Effector memory CD8-positive, alpha-beta T cell (primary cell): ENCODE measurements at places on chromosomes 5 and 9.

DNA sequence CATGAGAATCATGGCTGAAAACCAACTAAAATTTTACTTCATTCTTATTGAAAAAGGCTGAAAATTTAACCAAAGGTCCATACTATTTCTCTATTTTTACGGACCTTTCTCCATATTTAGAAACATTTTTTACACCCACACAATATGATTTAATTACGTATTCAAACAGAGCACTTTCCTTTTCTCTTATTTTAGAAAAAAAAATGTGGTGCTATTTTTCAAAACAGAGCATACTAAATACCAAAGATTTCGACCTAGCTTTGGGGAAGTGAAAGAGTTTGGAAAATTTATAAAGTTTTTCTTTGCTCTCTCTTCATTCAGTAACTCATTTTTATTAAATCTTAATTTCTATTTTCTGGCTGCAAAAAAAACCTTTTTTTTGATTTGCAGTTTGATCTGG is 38.1 kb downstream of the RNF145 start:
- no peak for DNase-seq

- DNase-seq: no peak
Measured at GRCh38 chr9:107218829-107219485, 64.1 kb upstream of the RAD23B start.

DNA sequence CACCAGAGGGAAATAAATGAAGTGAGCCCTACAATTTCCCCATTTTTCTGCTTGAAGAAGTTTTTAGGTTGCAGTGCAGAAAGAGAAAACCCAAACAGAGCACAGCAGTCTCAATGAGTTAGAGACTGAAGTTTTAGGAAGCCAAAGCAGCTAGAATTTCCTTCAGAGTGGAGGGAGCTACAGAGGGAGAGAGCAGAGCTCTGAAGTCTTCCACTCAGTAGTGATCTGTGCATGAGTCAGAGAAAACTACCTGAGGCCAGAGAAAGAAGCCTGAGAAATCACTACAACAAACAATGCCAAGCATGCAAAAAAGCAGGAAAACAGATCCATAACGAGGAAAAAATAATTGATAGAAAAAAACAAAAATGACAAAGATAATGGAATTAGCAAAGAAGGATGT is 17.9 kb upstream of the NDUFB6 start:
- no peak for DNase-seq

DNA sequence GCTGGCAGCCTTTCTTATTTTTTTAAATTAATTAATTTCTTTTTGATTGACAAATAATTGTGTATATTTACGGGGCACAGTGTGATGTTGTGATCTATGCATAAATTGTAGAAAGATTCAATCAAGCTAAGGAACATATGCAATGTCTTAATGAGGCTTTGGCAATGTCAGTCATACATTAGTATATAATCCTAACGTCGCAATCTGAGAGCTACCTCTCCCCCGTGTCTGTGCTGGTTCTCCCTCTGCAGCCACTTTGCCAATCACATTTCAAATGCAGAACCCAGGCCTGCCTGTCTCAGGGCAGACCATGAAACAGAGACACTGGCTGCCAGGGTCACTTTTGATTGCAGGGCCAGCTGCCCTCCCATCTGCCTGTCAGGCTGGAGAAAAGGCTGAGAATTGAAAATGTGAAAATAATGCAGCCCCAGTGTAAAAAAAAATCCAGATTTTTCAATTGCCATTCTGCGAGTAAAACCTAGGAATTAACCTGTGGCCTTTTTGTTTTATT is 56.3 kb downstream of the SLC24A2 start:
- no peak for DNase-seq

- DNase-seq: no peak
Measured at GRCh38 chr5:66198837-66199236, 54.7 kb downstream of the SREK1 start.

GRCh38 chr5:2009986-2010914 is 127.5 kb upstream of the IRX4 start:
- no peak for DNase-seq

DNA sequence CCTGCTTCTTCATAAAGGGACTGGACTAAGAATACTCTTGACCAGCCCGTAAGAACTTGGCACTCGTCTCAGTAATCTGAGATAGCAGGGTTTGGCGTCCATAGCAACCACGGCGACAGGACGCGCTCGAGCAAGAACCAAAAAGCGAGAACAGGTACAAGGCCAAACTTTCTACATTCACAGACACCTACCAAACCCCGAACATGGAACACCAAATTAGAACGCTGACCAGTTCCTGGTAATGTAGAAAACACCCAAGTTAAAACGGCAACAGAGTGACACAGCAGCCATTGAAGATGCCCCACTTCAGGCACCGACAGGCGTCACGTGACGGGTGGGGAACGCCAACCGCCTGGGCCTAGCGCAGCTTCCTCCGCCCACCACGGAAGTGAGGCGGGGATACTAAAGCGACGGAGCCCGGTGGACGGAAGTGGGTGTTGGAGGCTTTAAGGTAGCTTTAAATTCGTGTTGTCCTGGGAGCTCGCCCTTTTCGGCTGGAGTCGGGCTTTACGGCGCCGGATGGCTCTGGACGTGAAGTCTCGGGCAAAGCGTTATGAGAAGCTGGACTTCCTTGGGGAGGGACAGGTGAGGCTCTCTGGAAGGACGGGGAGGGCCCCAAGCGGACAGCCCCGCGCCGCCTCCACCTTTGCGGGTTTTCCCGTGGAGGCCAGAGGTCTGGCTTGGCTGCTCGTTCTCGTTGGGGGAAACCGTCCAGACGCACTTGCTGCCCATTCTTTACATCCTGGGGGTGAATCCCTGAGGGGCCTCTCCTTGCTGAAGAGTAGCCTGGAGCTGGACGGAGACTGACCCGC is at the start of gene CDK7:
CDK7 (plus strand) TSS at position 430 of the 812 bp plus-strand sequence; CDS start at position 520, 90 bp downstream.
- DNase-seq: peak; percentile 89

DNA sequence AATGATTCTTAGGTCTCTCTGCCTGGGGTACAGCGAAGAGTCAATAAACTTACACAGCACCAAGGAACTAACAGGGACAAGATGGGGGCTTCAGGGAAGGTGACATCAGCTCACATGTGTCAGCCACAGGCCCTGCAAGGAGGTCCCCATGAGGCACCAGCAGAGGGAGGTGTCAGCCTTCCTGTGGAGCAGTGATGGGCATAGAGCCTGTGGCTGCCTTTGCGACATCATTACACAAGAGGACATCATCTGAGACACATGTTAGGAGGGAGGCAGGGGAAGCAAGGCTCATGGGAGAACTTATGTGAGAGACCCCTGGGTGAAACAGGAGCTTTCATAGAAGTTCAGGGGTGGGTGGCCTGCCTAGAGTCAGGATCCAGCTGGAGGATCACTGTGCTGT is 389.6 kb downstream of the SEMA5A start:
- DNase-seq: no peak

DNA sequence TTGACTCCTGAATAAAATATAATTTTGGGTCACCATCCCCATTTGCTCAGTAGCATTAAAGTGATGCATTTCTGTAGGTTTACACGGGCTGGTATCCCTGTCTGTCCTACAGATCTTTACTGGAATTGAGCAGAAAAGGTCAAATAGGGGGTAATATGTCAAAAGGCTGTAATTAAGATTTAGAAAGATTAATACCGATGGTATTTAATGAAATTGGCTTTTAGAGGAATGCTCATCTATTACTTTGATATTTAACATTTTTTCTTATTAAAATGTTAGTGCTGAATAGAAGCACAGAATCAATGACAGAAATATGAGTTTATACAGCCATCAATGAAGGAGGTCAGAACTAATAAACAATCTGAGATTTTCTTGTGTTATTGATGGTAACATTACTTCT is 1762.2 kb upstream of the WWC1 start:
- DNase-seq: no peak

DNA sequence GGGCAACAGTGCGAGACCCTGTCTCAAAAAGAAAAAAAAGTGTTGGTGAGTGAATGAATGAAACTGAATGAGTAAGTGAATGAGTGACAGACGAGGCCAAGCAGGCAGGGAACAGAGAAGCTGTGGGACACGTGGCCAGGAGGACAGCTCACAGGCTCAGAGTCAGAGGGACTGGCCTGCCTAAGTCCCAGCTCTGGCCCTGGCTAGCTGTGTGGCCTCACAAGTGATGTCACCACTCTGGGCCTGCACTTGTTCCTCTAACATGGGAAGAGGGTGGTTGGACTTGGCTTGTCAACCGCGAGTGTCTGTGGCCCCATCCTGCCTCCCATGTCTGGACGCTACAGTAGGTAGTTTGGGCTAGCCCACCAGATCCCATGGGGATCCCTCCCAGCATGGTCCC is 4.7 kb upstream of the PLPP7 start:
- no peak for DNase-seq

DNA sequence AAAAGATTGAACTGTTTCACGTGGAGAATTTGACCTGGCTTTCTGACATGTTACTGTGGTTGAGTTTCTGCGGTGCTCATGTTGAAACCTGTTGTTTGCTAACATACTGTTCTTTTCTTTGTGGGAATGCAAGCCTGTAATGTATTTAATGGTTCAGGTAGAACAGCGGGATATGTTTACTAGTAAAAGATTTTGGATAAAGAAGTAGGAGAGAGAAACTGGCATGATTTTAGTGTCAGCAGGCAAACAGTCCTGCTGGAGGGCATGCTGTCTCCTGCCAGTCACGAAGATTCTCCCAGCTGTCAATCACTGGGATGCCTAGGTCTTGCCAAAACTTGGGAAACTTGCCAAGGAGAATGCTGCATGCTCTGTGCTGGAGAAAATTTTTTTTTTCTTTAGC is 263.5 kb downstream of the TAF11L14 start:
- no peak for DNase-seq

- DNase-seq: no peak
Measured at GRCh38 chr9:99368341-99369326, 146.6 kb downstream of the SEC61B start.

DNA sequence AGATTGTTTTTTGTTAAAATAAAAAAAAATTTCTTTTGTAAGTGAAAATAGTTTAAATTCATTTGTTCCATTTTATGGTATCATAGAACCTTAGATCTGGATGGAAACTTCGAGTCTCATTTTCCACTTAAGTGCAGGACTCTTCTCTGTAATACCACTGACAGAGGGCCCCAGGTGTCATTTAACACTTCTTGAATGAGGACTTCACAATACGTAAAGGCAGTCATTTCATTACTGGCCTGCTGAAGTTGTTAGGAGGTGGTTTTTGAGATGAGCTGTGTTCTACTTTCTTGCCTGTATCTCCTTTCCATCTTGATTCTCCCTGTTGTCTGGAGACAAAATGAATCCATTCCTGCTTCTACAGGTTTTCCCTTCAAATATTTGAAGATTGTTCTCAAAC is 455.3 kb downstream of the DMRT2 start:
- DNase-seq: no peak

- DNase-seq: no peak
Measured at GRCh38 chr9:14027116-14027800, 286.7 kb downstream of the NFIB start.

GRCh38 chr5:123122273-123122672 is 33.2 kb downstream of the PRDM6 start:
- DNase-seq: no peak

- DNase-seq: no peak
Measured at GRCh38 chr9:35540315-35540714, 50.4 kb downstream of the RUSC2 start.

GRCh38 chr5:125835293-125836172 is 587.7 kb upstream of the GRAMD2B start:
- no peak for DNase-seq
